ENCODE measurements at places on chromosomes 11 and 22.

- no peak for DNase-seq
Measured at GRCh38 chr11:47415091-47415854, 6.9 kb downstream of the SLC39A13 start.

GRCh38 chr22:35961480-35962295 is 66.9 kb downstream of the RBFOX2 start:
- DNase-seq, result peak; percentile 20

DNA sequence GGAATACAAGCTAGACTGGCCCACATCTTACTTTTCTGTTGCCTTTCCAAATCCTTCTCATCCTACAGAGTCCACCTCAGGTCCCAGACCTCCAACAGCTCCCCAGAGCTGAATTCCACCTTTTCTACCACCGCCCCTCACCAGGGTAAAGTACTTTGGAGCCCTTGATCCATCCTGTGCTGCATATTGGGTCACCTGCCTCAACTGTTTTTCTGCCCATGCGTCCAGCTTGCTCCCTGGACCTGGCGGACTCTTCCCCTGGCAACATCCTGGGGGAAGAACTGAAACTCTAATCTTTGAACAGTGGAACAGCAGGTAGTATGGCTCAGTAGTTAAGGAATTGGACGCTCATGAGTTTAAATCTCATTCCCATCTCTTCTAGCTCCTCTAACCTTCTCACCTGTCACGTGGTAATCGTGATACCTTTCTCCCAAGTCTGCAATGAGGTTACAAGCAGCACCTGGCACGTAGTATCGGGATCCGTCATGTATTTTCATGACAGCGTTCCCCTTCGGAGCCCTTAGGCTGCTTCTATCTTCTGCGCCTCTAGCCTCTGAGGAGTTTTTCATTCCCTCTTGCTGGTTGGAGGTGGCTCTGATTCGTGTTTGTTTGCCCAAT is 98.1 kb downstream of the CEP164 start:
- DNase-seq, result no peak

DNA sequence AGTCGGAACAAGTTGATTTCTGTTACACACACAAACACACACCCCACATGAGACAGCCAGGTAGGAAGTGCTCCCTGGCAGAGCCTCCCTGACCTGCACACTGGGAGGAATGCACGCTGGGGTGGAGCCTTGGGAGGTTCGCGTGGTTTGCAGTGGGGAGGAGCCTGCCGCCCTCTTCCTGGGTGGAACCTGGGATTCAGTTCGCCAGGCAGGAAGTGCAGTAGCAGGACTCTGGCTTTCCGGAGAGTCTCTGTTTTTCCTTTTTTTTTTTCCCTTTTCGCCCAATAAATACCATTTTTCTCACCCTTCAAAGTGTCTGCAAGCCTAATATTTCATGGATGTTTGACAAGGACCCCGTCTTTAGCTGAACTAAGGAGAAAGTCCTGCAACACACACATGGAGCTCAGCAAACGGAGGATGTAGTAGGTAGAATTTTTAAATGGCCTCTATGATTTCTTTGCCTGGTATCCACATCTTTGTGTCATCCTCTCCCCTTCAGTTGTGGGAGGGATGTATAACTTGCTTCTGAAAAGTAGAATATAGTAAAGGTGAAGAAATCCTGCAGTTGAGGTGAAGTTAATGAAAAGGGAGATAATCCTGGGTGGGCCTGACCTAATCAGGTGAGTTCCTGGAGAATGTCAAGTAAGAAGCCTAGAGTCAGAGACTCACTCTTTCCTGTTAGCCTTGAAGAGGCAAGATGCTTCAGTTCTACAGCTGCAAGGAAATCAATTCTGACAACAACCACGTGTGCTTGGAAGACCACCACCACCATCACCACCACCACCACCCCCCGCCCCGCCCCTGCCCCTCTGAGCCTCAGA is 72.9 kb downstream of the PIWIL4 start:
- DNase-seq, result no peak

- DNase-seq, result no peak
Measured at GRCh38 chr11:65078786-65079342, 5.0 kb downstream of the CDCA5 start.

DNA sequence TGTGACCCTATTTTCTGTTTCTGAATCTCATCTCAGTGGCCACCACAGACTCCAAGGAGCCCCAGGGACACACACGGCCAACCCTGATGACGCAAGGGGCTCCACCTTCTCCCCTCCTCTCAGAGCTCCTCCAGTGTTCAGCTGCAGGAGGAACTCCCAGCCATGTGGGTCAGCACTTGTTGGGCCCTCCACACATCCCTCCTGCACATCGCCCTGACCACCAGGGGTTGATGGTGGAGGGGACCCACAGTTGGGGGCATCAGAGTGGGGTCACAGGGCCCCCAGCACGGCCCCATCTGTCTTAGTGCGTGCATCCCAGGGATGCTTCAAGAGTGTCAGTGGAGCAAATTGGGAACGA is 499.6 kb downstream of the BRD1 start:
- DNase-seq, result no peak

DNA sequence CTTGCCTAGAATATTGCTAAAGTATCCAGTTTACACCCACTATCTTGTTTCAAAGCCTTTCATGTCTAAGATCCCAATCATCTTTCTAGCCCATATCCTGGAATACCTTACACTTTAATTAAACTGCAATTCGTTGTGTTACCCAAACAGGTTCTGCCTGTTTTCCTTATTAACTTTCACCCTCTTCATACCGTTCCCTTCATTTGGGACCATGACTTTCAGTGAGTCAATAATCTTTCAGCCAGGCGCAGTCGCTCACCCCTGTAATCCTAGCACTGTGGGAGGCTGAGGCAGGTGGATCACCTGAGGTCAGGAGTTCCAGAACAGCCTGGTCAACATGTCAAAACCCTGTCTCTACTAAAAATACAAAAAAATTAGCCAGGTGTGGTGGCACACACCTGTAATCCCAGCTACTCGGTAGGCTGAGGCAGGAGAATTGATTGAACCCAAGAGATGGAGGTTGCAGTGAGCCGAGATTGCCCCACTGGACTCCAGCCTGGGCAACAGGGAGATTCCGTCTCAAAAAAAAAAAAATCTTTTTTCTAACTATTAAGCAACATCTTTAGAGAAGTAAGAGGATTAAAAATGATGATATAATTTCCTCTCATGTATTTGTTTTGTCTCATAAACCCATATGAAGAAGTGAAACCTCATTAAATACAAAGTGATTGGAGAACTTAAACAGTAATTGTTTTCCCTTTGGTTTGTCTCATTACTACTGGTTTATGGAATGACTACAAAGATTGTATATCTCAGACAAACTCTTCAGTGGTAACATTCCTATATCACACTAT is 20.7 kb downstream of the DMC1 start:
- no peak for DNase-seq
